ENCODE measurements at places on chromosomes 12 and 14.

DNA sequence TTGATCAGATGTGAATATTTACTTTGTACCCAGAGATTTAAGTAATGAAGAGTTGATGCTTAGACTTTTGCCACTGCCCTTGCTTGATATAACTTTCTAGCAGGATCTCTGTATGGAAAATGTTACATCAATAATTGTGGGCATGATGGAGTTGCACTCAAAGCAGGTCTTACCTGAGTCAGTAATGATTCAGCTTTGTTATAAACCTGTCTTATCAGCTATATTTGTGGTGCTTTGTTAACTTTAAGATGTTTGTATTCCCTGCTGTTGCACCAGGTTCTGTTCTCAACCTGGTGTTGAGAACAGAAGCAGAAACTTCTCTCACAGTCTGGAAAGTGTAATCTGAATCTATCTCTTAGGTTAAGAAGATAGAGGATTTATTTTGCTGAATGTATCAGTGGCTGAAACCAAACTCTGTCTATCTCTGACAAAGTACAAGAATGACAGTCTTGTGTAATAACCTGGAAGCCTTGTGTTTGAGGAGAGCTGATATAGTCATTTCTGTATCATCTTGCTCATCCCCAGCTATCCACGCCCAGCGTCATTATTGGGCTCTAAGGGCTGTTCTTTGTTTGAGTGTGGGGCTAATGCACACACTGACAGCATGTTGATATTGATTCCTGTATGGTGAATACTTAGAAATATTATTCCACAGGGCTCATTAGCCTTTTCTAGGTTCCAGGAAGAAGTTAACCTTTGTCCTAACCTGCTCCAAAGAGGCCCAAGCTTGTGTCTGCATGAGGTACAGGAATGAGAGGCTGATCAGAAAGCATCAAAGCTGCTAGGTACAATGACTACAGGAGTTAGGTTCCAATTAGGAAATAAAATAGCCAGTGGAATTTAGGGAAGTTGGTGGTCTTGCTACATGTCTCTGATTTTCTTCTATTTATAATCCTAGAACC is 3.6 kb downstream of the AKAP6 start:
- DNase-seq, result no peak

DNA sequence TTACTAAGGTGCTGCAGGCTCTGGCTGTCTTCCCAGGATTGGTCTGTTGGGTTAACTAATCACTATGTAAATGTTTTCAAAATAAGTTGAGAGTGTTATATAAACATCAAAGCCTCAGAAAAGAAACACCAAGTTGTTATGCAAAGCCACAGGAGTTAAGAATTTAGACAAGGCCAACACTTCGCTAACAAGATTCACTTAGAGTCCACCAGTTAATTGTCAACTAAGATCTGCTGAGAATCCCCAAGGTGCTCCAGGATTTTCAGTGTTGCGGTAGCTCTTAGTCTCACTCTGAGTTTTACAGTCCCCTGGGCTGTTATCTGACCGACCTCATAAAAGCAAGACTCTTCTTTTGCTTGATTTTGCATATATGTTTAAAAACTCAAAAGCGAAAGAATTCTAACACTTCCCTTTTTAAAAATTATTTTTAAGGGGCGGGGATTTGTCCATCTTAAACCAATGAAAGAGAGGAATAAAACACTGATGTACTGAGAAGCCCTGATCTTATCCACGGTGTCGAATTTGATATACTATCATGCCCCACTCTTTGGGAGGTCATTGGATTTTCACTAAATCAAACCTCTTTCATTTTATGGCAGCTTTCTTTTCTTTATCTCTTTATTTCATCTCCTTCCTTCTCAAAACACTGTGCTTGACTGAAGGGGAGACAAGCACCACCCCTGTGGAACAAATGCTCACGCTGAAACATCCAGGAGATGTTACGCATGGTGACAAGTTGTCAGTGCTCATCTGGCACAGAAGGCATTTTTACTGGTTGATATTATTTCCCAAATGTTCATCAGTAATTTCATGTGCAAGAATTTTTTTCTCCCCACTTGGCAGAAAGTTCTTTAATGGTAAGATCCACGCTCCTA is 7.0 kb downstream of the NIN start:
- DNase-seq, result no peak

DNA sequence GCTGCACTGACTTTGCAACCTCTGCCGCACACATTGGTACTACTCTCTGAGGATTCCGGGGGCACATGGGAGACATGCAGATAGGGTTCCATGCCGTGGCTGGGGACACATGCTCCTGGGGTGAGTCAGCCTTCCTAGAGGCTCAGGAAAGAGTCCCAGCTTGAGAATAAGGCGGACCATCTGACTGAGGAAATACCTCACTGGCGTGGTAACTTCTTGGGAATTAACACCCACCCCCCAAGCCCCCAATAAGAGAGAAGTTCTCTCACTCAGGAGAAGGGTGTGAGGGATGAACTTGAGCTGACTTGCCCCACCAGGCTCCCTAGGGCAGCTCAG is 23.2 kb downstream of the PLXNC1 start:
- no peak for DNase-seq

DNA sequence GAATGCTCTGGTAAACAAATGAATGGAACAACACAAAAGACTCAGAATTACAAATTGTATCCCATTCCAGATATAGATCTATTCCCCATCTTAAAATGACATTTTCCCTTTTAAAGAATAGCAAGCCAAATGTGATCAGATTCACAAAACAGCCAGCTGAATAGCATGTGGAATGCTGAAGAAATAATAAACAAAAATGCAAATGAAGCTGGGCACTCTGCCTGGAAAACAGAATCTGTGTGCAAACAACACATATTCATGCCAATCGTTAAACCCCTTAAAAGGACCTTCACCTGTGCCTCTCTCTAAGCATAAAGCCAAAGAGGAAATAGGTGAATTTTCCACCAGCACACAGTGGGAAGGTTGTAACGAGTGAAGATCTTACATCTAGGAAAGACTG is 67.9 kb upstream of the PDZRN4 start:
- DNase-seq, result peak; percentile 13

DNA sequence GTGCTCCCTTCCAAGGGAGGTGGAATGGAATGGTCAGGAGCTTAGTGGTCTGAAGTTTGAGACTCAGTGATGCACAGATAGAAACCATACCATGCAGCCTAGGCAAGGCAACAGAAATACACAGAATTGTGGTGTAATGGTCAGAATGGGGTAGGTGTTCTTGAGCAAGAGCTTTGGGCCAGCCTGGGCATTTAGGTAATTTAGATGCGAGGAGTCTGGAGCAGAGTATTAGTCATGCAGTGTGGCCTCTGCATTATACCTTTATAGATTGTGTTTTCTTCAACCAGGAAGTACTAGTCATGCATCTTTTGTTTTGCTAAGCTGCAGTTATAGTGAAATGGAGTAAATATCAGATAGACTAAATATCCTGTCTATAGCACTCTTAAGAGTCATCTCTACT is 118.3 kb downstream of the DAAM1 start:
- DNase-seq, result no peak

DNA sequence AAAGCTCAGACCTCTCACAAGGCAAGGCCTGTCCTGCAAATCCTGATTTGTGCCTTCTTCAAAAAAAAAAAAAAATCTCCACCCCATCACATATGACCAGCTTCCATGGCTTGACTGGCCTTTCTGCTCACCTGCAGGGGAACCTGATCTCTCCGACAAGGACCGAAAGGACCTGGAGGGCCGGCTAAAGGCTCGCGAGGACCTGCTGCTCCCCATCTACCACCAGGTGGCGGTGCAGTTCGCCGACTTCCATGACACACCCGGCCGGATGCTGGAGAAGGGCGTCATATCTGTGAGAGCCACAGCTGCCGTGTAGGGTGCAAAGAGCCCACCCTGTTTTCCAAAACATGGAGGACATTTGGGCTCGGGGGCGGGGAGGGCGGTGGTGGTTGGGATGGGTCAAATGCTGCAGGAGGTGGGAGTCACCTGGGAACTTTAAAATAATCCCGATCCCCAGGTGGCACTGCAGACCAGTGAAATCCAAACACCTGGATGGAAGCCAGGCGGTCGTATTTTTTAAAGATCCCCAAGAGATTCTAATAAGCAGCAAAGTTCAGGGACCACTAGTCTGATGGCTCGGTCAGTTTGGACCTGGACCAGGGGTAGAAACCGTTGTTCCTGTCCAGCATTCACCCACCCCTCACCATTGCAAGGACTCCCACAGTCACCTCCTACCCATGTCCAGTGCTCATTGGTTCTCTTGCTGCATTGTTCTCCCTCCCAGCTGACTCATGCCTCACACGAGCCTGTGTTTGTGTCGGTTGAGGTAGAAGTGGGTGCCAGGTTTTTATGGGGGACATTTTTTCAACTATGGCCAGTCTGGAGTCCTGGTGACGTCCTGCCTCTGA is 44.8 kb downstream of the FOXN4 start:
- DNase-seq, result peak; percentile 57

DNA sequence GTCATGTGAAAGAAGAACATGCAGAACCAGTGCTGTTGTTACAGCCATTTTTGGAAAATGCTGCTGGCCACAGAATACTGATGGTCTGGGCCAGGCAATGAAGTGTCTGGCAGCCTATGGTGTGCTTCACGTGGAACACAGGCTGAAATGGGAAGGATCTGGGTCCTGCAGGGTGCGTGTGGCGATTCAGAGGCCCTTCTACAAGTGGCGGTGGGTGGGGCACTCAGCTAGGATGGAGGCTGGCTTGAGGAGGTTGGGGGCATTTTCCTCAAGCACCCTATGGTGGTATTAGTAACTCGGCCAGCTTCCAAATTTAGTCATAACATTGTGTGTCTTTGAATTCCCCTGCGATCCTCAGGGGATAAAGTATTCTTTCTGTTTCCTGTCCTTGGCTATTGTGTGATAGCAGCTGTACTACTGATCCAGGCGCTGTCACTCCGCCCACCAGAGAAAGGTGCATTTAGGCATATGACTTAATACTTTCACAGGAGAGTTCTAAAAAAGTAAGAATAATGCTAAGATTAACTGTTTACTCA is 9.2 kb upstream of the RAD52 start:
- no peak for DNase-seq

DNA sequence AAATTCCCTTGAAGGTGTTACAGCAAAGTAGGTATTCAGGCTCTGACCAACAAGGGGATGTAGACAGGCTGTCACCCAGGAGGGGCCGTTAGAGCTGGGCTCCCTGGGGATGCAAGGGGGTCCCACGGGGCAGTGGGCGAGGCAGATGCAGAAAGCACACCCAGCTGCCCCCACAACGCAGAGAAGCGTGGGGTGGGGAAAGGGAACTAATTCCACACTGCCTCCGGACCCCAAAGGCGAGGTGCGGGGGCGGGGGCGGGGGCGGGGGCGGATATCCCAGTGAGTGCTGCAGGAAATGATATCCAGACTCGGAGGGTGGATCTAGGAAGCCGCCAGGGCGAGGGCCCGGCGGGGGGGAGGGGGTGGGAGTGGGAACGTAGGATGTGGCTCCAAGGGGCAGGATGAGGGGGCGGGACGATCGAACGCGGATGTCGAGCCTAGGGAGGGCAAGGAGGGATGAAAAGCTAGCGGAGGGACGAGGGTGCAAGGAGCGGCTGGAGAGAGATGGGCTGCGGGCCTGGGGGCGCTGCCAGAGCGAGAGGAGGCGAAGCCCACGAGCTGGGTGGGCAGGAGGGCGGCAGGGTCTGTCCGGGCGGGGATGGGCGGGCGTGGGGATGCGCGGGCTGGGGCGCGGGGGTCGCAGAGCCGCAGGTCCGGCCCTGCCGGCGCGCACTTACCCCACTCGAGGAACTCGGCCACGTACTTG is 874 bp downstream of the CDC42BPB start:
- DNase-seq, result peak; percentile 20

- peak; percentile 18 for DNase-seq
These were observed 3.6 kb upstream of the KRAS start for GRCh38 chr12:25254271-25254880.

DNA sequence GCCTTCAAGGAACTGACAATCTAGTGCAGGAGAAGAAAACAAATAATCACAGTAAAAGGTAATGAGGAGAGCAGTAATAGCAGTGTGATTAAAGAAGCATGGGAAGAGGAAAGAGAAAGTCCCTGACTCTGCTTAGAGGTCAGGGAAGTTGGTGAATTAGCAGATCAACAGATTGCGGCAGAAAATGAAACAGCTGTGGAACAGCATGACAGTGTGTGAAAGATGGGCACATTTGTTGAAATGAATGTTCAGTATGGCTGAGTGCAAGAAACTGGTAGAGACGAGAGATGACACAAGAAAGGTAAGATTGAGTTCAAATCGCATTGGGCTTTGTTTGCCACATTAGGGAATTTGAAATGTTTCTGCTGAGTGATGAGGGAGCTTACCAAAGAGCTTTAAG is 63.7 kb upstream of the RASSF8 start:
- no peak for DNase-seq

- DNase-seq, result no peak
These were observed 493 bp downstream of the NUMB start for GRCh38 chr14:73457924-73458182.

- DNase-seq, result no peak
These were observed 58.4 kb upstream of the SAV1 start for GRCh38 chr14:50726372-50727107.

Data from NCI-H1417 (cell line).